Left lung (tissue), 14 donors: ENCODE measurements at places on chromosomes 6 and 20. TPM values are rescaled to one million over a fixed set of nuclear protein-coding genes. Genes with fewer than 3 reads are reported as not detected.

The PRR18 gene
- 0.31 TPM for polyA plus RNA-seq

The TNNC2 gene
- polyA plus RNA-seq, result 0.44 TPM

DNA sequence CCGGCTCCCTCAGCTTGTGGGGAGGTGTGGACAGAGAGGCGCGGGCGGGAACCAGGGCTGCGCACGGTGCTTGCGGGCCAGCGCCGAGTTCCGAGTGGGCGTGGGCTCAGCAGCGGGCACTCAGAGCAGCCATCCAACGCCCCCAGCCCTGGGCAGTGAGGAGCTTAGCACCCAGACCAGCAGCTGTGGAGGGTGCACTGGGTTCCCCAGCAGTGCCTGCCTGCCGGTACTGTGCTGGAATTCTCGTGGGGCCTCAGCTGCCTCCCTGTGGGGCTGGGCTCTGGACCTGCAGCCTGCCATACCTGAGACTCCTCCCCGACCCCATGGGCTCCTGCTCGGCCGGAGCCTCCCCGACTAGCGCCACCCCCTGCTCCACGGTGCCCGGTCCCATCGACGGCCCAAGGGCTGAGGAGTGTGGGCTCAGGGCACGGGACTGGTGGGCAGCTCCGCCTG is 92.7 kb downstream of the MANEA start:
- DNase-seq, result no peak

The TBXT gene
- polyA plus RNA-seq, result not detected

DNA sequence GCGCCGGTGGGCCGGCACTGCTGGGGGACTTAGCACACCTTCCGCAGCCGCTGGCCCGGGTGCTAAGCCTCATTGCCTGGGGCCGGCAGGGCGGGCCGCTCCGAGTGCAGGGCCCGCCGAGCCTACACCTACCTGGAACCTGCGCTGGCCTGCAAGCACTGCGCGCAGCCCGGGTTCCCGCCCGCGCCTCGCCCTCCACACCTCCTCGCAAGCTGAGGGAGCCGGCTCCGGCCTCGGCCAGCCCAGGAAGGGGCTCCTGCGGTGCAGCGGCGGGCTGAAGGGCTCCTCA is 10.7 kb upstream of the MPC1 start:
- DNase-seq, result no peak

The LCA5 gene
- polyA plus RNA-seq, result 13.6 TPM

The CDH22 gene
- polyA plus RNA-seq, result 0.08 TPM

The NT5E gene
- polyA plus RNA-seq, result 15.8 TPM

The MUCL3 gene
- polyA plus RNA-seq, result 0.07 TPM

GRCh38 chr20:10111959-10112250 is 77.1 kb downstream of the ANKEF1 start:
- DNase-seq, result no peak

The UNC5CL gene
- polyA plus RNA-seq, result 8.3 TPM

DNA sequence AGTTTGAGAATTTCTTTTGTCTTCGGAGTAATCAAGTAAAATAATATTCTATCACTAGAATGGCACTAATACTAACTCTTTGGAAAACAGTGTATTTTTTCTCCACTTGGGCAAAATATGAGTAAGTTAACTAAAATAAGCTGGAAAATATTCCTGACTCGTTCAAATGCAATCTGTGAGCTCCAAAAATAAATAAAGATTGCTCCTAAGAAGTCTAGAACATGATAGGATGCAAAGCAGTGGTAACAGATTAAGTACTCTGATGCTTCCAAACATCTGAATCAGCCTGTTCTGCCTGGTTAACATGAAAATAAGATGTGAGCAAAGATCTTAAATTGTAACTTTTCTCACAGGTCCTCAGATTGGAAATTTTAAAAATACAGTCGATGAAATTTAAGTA is 285.1 kb upstream of the ID4 start:
- no peak for DNase-seq

DNA sequence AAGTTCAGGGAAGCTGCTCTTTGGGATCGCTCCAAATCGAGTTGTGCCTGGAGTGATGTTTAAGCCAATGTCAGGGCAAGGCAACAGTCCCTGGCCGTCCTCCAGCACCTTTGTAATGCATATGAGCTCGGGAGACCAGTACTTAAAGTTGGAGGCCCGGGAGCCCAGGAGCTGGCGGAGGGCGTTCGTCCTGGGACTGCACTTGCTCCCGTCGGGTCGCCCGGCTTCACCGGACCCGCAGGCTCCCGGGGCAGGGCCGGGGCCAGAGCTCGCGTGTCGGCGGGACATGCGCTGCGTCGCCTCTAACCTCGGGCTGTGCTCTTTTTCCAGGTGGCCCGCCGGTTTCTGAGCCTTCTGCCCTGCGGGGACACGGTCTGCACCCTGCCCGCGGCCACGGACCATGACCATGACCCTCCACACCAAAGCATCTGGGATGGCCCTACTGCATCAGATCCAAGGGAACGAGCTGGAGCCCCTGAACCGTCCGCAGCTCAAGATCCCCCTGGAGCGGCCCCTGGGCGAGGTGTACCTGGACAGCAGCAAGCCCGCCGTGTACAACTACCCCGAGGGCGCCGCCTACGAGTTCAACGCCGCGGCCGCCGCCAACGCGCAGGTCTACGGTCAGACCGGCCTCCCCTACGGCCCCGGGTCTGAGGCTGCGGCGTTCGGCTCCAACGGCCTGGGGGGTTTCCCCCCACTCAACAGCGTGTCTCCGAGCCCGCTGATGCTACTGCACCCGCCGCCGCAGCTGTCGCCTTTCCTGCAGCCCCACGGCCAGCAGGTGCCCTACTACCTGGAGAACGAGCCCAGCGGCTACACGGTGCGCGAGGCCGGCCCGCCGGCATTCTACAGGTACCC is at the start of gene ESR1:
Gene ESR1, plus strand, starts transcription at position 170 of the 858 bp plus-strand sequence. Its CDS starts 231 bp downstream, at position 401.
- DNase-seq, result peak; percentile 82

DNA sequence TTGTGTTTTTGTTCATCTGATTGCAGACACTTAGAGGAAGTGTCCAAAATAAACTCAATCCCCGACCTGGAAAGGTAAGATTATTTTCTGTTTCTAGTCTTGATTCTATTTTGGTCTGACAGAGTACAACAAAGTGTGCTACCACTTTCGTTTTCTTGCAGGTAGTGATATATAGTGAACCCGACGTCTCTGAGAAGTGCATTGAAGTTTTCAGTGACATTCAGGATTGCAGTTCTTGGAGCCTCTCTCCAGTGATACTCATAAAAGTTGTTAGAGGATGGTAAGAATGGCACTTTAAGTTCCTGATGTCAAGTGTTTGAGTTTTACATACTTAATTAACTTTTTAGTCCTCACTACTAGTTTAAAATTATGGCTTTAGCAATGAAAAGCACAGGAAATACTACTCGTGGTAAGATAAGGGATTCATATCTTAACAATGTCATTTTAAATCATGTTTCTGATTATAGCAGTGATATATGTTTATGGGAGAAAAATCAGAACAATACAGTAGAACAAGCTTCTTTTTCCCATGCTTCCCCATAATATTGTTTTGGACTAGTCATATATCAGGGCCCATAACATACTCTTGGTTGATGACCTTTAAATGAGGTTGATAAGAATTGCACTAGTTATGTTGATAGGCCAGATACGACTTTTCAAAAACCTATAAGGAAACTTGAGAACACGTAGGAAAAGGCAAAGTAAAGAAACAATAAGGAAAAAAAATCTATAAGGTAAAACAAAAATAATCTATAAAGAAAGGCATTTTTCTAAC is 104.0 kb downstream of the RTN4IP1 start:
- DNase-seq, result no peak

The TRIM15 gene
- not detected for polyA plus RNA-seq

The CYP39A1 gene
- 9.4 TPM for polyA plus RNA-seq

The ASIP gene
- not detected for polyA plus RNA-seq

- no peak for DNase-seq
These were observed 24.5 kb downstream of the MAP7 start for GRCh38 chr6:136525586-136526195.

DNA sequence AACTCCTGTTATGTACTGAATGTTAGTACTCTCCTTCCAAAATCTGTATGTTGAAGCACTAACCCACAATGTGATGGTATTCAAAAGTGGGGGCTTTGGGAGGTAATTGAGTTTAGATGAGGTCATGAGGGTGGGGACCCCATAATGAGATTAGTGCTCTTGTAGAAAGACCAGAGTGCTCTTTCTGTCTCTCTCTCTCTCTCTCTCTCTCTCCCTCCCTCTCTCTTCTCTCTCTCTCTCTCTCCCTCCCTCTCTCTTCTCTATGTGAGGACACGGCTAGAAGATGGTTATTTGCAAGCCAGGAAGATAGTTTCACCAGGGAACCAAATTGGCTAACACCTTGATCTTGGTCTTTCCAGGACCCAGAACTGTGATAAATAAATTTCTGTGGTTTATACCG is 107.4 kb downstream of the TBX18 start:
- no peak for DNase-seq

The QRSL1 gene
- 16.2 TPM for polyA plus RNA-seq

GRCh38 chr20:48908656-48909319 is 12.7 kb upstream of the ARFGEF2 start:
- DNase-seq, result no peak

- peak; percentile 13 for DNase-seq
These were observed 98.7 kb downstream of the COL21A1 start for GRCh38 chr6:56148488-56149186.

The HSPA1L gene
- polyA plus RNA-seq, result 3.7 TPM

DNA sequence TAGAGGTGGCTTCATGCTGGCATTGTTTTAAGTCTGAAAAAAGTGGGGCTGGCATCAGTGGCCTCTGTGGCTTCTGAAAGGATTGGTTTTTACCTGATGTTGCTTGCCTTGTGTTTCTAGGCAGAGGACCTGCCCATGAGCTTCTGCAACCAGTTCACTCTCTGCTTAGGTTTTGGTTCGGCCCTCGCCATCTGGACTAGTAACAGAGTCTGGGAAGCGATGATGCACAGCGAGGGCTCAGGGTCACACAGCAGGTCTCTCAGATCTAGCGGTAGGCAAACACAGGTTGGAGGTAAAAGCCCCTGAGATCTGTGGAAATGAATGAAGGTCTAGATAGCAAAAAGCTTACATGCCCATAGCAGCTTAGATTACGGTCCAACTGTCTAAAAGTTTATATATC is 6.8 kb upstream of the RBL1 start:
- no peak for DNase-seq
